ENCODE measurements at places on chromosomes 11 and 22.
A peak's percentile ranks its signal among the peaks of the same experiment; 100 is the strongest.

GRCh38 chr11:93032580-93032979, 63.1 kb downstream of the MTNR1B start:
- no peak for DNase-seq

GRCh38 chr11:826836-827145, 928 bp upstream of the CRACR2B start:
- DNase-seq: no peak

DNA sequence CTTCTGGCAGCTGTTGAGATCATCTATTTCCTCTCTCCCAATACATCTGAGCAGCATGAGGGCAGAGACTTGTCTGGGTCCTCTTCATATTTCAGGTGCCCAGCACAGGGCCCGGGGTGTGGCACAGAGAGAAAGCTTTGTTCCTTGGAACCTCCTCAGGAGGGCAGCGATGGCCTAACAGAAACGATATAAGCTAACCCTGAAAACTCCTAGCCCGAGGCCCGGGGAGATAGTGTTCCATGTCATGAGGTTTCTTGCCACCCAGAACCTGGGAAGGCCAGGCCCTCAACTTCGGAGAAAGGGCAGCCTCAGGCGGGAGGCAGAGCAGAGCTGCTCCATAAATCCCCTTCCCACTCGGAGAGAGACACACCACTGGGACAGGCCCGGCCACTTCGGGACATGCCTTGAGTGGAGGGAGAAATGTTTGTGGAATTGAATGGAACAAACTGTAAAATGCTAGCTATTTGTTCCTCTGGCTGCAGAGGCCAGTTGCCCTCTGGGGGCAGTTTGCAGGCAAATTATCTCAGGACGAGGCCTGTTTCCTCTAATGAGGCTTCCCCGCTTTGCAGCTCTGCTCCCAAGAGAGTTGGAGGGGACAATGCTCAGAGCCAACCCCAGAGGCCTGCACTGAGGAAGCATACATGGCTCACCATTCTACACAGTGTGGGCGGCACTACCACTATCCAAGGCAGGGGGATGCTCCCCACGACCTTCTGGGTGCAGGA, 11.6 kb downstream of the ARRB1 start:
- no peak for DNase-seq

DNA sequence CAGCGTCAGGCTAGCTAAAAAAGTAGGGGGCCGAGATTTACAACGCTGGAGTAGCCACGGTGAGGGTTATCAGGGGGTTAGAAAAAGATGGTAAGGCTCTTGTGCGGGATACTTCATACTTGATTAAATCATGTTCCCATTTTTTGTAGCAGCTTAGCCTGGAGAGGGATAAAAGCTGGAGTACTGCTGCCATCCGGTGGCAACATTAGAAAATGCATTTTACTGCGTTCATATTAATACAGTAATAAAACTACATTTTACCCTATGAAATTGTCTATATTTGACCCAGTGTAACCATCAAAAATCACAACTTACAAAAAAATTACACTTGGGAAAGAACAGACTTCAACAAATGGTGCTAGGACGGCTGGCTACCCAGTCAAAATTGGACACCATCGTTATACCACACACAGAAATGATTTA, 17.3 kb downstream of the RPUSD4 start:
- no peak for DNase-seq

DNA sequence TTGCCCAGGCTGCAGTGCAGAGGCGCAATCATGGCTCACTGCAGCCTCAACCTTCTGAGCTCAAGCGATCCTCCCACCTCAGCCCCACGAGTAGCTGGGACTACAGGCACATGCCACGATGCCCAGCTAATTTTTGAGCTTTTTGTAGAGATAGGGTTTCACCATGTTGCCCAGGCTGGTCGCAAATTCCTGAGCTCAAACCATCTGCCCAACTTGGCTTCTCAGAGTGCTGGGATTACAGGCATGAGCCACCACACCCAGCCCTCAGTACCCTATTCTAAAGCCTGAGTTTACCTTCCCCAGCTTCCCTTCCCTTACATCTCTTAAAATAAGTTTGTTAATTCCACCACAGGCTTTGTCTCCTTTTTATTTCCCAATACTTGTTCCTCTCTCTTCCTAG, 59.1 kb downstream of the AMBRA1 start:
- DNase-seq: no peak

DNA sequence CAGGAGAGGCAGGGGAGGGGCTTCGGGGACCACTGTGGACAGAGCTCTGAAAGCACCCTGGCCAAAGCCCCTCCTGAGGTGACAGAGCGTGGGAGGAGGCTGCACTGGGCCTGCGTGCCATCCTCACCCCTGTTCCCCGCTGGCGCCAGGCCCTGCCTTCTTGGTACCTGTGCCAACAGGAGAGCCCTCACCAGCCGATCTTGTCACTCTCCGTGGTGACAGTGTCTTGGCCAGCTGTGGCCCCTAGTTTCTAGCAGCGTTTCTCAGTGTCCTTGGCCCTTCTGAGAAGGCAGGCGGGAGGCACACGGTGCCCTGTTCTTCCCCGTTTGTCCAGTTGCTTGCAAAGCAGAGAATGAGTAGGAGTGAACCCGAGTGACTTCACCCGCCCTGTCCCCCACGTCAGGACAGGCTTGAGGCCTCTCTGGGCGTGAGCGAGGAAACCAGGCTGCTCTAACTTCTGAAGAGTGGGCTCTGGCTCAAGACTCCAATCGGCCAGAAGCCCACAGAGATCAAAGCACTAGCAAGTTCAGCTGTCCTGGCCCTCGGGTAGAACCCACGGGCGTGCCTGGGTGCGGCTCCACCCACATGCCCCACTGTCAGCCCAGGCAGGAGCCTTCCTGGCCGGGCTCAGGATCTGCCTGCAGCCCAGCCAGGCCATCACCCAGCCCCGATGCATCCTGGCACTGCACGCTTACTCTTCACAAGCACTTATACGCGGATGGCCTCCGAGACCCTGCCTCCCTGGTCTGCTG, 60.2 kb upstream of the EMID1 start:
- DNase-seq: no peak

DNA sequence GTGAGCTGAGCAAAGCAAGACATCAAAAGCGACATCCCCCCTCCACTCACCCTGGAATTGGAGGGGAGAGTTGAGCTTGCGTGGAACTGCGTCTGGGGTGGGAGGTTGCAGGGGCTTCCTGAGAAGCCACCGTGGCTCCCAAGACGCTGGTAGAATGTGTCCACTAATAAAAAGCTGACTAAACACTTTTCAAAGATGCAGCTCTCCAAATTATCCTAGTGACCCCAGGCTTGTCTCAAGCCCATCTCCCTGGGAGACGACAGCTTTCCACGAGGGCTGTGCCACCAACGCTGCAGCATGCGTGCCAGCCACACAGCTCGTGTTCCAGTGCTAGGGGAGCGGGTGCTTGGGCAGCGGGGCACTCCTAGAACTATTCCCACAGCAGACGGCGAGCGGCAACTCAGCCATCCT, 6.3 kb upstream of the GAL start:
- no peak for DNase-seq

DNA sequence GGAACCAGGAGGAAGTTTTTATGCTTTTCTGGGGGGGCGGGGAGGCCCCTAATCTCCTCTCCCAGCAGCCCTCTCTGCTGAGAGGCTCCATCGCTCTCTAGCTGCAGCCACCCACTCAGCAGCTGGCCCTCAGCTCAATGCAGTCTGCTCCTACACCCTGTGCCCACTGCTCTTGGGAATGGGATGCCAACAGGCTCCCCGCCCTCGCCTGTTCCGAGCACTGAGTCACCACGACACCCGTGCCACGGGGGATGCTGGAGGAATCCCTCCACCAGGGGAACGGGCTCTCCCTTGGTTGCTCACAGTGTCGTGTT, 23.5 kb upstream of the SUSD2 start:
- DNase-seq: no peak

- DNase-seq: no peak
Observed at GRCh38 chr11:19683141-19683805, 29.4 kb upstream of the NAV2 start.

DNA sequence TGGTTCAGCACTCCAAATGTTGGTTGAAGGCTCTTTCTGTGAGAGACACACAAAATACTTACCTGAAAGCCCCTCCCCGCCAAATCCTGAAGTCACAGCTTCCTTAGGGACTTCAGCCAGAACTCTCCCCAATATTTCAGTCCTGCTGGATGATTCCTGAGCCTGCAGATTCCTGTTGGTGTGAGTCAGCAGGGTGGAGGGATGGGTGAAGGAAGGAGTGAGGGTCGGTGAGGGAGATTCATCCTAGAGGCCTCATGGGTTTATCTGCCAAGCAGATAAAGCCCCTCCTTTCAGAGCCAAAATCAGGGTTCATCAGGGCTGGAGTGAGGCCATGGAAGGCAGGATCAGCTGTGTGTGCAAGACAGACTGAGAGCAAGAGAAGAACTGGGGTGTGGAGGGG, 37.9 kb downstream of the SMIM38 start:
- no peak for DNase-seq

DNA sequence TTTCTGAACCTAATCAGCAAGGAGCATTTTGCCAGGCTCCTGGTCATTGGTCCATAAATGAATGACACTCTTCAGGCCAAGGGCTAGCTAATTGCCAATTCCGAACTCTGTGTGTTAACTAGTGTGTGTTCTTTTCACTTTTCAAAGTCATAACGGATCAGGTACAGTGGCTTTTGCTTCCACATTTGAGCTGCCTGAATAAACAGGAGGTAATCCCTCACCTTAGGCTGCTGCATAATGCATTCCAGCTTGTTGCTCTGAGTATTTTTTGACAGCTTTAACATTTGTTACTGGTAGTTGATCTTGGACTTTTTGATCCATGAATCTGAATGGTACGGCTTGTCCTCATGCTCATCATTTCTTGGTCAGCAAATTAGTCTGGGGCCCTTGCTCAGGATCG, 485.1 kb downstream of the CNTN5 start:
- no peak for DNase-seq

DNA sequence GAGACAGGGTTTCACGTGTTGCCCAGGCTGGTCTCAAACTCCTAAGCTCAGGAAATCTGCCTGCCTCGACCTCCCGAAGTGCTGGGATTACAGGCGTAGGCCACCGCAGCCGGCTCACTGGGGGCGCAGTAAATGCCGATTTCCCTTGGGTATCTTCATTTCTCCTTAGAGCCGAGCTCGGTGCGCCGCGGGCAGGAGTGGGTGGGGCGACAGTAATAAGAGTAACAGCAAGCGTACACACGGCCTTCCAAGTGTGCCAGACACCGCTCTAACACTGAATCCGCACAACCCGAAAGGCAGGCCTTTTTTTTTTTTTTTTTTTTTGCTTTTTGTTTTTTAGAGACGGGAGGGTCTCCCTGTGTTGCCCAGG, 500 bp upstream of the ADSL start:
- DNase-seq: peak; percentile 52

- DNase-seq: no peak
Observed at GRCh38 chr11:42085736-42086135, 626.3 kb upstream of the LRRC4C start.

DNA sequence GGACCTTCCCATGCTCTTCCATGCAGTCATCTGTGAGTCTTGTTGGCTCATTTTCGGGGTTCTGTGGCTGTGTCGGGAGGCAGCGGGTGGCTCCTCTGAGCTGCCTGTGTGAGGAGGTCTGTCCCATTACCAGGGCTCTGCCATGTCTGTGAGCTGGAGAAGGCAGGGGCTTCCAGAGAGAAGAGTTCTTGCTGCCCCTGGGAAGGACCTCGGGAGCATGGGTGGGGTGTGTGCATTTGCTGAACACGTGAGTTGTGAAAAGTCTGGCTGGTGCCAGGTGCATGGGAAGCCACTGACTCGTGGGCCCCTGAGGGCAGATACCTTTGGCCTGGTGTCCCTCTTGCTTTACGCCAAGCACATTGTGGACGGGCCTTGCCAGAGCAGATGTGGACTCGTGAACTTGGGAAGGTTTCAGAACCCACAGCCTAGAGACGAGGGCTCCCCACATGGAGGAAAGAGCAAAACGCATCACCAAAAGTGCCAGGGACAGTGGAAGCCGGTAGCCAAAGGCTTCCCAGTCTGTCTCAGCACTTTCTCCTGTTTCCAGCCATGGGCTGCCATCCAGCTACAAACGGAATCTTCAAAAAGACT, 1324.5 kb downstream of the BRD1 start:
- DNase-seq: no peak

DNA sequence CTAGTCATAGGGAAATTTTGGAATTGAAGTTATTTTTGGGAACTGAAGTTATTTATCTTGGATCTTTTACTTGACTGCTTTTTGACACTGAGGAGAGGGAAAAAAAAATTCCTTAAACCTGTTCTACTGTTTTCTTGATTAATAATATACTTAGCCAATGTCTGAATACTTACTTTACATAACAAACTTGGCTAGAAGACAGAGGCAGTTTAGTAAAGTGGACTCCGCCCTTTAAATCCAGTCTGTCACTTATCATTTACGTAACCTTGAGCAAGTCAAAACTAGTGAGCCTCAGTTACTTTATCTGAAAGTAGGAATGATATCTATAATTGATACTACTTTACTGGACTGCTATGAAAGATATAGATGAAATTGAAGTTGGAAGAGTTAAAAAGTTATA, 19.5 kb downstream of the CTSC start:
- DNase-seq: no peak

- DNase-seq: no peak
Observed at GRCh38 chr11:125943661-125944349, 2.0 kb upstream of the VSIG10L2 start.

DNA sequence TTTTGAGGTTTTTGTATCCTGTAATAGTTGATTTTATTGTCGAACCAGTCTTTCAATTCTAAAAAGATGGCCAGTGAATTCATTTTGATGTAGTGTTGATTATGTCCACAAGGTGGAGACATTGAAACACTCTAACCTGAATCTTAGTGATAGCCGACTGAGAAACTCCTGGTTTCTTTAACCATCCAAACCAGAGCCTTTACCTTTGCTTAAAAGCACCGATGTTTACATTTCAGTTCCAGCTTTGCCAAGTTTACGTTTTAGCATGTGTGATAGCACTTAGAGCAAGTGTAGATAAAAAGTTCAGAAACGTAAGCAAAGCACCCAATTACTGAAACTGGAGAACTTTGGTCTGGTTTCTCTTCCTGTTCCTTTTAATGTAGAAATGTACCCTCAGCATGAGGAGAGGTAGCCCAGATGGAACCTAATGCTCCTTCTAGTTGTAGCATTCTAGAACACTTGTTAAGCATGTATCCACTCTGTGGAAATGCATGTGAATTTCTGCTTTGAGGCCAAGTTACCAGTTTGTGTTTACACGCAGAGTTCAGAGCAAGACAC, 208.6 kb downstream of the DBX1 start:
- no peak for DNase-seq

DNA sequence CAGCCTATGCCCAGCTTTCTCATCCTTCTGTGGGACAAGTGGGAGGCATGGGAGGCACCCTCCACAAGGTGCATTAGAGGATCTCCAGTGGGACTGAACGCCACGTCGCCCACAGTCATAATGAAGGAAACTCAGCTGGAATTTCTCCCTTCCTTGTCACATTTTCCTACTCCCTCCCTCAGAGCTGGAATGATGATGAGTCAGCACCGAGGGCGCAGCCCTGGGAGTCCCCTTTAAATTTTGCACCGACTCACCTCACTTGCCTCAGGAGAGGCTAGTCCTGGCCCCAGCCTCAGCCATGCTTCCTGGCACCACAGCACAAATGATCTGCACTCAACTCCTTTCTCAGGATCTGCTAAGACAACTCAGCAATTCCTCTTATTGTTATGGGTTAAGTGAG, 34.3 kb downstream of the DBX1 start:
- DNase-seq: no peak
